ENCODE measurements at places on chromosomes 12 and 14.

DNA sequence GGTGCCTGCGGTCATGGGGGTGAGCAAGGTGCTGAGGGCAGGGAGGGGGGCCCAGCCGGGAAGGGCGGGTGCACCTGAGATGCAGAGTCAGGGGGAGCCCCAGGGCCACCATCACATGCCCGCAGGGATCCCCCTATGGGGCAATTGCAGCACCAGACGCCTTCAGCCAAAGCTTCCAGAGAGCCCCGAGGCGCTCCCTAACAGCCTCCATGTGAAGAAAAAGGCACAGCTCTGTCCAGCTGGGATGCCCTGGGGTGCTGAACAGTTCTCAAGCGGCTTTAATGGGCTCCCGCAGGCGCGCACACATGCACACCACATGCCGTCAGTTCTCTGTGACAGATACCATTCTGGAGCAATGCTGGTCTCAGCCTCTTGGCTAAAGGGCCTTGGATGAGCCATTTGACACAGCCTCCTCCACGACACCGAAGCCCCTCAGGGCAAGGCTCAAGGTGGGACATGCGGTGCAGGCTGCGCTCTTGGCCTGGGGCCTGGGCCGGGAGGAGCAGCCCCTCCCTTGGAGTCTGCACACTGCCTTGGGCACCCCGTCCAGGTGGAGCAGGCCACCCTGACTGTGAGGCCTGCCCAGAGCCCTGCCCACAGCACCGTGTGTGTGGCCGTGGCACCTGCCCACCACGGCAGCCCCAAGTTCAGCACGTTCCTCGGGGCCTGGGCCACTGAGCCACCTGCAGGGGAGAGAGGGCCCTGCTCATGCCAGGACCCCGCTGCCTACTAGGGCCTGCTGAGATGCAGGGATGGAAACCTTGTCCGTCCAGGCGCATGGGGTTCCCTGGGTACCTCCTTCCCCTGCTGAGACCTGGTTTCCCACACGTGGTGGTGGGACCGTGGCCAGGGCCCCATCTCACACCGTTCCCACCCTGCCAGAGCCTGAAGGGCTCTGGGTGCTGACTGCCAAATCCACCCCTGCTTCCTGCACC lies 7.7 kb downstream of the XRCC3 start:
- DNase-seq, result no peak

- no peak for DNase-seq
These were observed 32.8 kb downstream of the KIF26A start for GRCh38 chr14:104171029-104171697.

GRCh38 chr12:20476551-20476950 lies 108.2 kb downstream of the PDE3A start:
- DNase-seq, result peak; percentile 24

- no peak for DNase-seq
These were observed 556.9 kb downstream of the SLC16A7 start for GRCh38 chr12:60152756-60153155.

GRCh38 chr12:63877693-63878092 lies 33.2 kb downstream of the SRGAP1 start:
- DNase-seq, result no peak

DNA sequence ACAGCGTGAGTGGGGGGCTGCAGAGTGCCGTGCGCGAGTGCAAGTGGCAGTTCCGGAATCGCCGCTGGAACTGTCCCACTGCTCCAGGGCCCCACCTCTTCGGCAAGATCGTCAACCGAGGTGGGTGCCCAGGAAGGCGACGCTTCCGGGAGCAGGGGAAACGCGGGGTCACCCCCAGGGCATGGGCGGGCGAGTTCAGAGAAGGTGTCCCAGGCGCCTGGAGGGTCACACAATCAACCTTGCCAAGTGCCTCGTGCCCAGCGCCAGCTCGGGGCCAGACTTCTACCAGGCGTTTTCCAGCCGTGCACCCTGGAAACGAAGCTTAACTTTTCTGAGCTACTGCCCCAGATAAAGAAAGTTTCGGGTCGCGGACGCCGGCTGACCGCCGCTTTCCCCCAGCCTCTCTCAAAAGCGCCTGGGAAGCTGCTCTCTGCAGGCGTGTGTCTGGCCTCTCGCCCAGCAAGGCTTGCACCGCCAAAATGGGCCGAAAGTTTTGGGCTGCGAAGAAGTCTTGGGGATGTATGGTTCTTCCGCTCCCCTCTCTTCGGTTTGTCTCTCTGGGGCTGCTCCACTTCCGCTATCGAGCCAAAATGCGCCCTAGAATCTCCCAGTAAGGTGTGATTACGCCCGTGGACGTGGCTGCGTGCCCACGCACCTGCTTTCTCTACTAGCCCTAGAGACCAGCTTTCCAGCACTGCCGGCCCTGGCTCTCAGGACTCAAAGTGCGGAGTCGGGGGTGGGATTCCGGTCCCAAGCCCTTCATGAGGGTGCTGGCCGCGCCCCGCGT lies 1.7 kb downstream of the WNT1 start:
- DNase-seq, result no peak

- no peak for DNase-seq
These were observed 244.5 kb upstream of the LRFN5 start for GRCh38 chr14:41362139-41362538.

DNA sequence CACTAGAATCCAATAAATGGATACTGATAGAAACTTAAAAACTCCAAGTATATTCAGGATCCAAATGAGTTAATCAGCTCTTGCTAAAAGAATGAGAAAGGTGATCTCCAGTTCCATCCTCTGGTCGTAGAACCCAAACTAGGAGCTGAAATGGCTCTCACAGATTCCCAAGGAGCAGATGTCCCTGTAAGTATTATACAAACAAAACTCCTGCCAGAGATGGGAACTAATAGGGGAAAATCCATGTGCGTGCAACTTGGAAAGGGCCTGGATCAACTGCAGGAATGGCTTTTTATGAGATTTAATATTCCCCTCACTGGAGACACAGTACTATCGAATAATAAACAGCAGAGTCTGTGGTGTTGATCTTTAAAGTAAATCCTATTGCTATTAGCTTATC lies 309.2 kb upstream of the TBX3 start:
- DNase-seq, result no peak

DNA sequence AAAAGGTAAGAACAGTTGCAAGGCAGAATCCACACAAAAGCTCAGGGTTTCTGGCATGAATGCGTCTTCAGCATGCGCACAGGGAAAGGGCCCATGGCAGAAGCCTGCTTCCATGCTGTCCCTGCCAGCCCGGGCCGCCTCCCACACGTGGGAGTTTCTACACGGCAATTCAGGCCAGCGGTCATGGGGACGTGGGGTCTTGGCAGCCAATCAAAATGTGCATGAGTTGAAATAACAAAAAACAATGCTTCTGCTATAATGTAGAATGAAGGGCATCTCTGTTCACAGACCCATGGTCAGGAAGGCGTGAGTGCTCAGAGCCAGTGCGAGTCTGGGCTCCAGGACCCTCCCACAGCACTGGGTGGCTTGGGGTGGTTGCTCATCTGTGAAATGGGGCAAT lies 28.6 kb downstream of the AMN start:
- DNase-seq, result no peak

DNA sequence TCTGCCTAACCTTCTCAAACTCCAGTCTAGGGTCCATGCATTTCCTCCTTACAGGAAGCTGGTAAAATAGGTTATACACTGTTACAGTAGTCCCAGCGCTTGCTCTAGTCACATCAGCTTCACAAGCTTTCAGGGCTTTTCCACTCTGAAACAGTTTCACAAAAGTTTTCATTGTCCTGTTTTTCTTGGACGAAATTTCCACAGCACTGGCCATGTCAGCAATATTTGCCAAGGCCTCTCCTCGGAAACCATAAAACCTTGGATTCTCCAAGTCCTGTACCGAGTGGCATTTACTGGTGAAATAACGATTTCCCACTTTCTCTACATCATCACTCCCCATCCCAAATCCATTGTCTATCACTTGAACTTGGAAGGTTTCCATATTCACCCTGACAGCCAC lies 2.1 kb downstream of the MLH3 start:
- DNase-seq, result no peak

DNA sequence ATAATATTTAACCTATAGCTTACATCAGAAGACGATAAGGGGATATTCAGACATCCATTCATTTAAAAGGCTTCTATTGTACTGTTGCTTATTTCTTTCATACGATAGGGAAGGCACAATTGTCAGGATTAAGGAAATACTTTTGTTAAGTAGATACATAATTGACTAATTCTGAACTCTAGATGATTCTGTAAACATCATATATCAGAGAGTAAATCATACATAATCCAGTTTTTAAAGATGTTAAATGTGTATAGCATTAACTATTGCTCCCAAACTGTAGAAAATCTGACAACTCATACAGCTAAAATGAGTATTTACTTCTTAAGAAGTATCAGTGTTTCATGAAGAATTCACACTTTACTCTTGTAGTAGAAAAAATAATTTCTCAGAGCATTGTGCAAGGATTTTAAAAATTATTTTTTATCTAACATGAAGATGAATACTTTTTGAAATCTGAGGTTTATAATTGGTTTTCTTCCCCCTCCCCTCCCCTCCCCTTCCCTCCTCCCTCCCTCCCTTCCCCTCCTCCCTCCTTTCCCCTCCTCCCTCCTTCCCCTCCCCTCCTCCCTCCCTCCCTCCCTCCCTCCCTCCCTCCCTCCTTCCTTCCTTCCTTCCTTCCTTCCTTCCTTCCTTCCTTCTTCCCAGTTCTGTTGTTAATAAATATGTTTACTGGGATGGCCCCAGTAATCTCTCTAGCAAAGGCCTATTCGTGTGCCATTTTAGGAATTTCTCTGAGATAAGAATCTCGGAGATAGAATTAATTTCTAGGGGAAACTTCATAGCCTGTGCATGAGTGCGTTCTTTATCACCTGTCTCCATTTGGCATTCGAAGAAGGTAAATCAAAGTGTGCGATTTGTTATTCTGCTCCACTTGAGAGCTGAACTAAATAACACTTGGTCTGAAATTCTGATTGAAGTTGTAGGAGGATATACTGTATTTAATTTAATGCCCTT lies 2.3 kb downstream of the NPAS3 start:
- DNase-seq, result peak; percentile 27

DNA sequence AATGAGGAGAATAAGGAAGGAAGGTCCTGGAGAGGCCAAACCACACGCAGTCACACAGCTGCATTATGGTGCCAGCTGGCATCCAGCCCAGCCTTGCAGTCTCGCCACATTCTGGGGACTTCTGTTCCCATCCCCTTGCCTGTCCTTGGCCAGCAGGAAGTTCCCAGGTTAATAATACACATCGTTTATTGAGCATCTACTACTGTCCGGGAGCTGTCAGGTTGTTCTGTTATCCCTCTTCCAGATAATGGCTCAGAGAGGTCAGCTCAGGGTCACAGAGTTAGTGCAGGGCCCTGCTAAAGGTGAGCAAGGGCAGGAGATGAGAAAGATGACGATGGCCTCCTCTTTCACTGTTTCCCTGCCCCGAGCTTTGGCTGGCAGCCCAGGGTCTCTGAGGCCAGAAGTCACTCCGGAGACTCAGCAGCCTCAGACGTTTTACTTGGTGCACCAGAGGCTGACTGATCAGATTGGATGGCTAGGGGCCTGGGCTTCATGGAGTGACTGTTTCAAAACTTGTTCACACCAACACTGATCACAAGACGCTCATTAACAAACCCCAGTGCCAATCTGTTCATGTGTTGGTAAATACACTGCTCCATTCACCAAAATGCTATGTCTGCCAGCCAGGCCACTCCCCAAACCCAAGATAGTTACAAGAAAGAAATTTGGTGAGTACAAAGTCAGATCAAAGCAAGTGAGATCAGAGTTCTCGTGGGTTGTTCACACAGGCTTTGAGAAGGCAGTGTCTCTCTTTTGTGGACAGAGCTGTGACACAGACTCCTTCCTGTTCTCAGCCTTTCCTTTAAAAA lies 79.2 kb downstream of the B4GALNT3 start:
- peak; percentile 57 for DNase-seq

DNA sequence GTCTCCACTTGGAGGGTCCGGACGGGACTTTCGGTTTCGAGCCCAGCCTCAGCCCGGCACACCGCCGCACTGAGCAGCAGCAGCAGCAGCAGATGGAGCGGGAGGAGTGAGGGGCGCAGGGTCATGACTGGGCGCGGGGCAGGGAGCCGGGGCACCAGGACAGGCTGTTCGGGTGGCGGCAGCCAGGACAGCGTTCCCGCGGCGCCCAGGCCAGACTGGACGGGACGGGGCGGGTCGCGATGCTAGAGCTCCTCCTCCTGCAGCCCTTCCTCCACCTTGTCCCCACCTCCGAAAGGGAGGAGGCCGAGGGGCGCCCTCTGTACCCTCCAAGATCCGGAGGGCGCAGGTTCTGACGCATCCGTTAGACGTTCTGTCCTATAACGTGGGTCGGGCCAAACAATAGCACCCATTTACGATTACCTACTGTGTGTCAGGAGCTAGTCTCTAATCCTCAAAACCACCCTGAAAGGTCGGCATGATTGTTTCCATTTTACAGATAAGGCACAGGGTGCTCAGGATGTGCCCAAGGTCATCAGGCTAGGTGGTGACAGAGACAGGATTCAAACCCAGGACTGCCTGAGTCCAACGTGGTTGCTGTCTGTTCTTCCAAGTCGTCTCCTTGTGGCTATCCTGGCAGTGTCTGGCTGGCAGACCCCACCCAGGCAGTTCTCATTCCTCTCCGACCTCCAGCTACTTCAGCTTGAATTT lies at the start of gene FKBP11:
Gene FKBP11, minus strand, starts transcription at position 189 of the 708 bp plus-strand sequence. Its CDS starts 64 bp downstream, at position 125.
- peak; percentile 15 for DNase-seq

GRCh38 chr12:1162081-1162760 lies 171.2 kb downstream of the ERC1 start:
- peak; percentile 45 for DNase-seq

- no peak for DNase-seq
These were observed 123.3 kb downstream of the NCOR2 start for GRCh38 chr12:124443931-124444712.

GRCh38 chr14:54535646-54536045 lies 25.9 kb downstream of the CGRRF1 start:
- peak; percentile 12 for DNase-seq

DNA sequence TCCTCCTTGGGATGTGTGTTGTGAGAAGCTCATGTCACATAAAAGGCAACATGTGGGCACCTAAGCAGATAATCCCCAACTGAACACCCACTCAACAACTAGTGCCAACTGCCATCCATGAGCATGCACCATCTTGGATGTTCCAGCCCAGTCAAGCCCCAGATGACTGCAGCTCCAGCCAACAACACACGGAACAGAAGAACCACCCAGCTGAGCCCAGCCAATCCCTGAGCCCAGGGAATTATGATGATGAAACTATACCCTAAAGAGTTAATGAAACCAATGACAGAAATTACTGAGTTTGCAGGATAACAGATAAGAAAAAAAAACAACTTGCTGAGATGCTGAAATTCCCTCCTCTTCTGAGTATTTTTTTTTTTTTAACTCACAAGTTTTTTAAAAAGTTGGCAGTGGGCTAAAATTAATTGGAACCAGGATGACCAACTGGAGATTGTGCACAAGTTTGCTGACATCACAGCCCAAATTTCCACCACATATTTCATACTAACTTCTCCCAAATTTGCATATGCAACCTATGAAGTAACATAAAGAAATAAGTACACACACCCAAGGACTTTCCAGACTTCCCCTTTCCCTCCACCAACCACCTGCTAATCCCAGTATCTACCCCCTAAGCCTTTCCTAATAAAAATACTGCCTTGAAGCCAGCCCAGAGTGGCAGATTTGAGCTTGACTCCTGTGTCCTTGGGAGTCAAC lies 124.5 kb downstream of the KSR2 start:
- no peak for DNase-seq

Measured in brain (organoid and tissue), 16 donors.